Effector memory CD8-positive, alpha-beta T cell (primary cell): ENCODE measurements at places on chromosomes 11 and 22.

DNA sequence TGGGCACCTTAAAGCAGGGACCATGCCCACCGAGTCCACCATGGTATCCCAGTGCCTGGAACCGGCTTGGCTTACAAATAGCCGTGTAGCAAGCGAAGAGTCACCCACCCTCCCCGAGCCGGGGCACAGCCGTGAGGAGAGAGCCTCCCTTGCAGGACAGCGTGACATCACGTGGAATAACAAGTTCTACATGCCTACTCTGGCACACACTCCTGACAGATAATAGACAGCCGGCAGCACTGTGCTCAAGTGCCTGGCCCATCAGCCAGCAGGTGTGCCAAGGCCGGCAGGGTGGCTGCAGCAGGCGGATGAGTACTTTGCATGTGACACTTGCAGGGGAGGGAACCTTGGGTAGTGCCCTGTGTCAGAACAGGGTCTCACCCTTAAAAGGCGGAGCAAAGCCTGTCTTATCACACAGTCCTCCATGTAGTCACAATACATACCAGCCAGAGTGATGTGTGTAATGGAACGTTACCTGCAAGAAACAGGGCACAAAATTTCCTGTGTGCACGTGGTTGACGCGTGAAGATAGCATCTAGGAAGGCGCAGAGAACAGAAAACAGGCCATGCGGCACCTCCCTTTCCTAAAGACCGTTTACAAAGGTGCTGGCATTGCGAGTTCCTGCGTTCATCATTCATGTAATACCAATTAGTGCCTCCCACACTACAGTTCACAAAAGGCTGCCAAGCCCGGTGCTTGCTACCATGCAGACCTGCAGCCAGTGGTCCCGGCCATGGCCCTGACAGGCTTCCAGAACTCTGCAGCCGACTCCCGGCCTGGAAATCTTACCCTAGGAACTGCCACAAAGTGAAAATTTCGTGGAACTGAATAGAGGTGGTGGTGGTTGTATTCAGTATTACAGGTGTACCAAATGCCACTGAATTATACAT lies 16.4 kb downstream of the TOM1 start:
- no peaks in the 10 kb centered on the region for H3K27me3 ChIP-seq
- peaks cover 33% of the 10 kb centered on the region for H3K4me1 ChIP-seq
- H3K27ac ChIP-seq, result peak overlapping the region; percentile 12
- DNase-seq, result no peak

- H3K4me3 ChIP-seq, result no peak overlapping the region
- DNase-seq, result no peak
- no peaks in the 10 kb centered on the region for H3K36me3 ChIP-seq
- no peak overlapping the region for H3K27ac ChIP-seq
- H3K27me3 ChIP-seq, result peaks cover 5% of the 10 kb centered on the region
- H3K4me1 ChIP-seq, result no peaks in the 10 kb centered on the region
Observed at GRCh38 chr11:78902771-78903507, 328.3 kb upstream of the NARS2 start.

- H3K36me3 ChIP-seq, result no peaks in the 10 kb centered on the region
- H3K4me1 ChIP-seq, result no peaks in the 10 kb centered on the region
- H3K27ac ChIP-seq, result no peak overlapping the region
- no peak for DNase-seq
- no peak overlapping the region for H3K4me3 ChIP-seq
Observed at GRCh38 chr11:96964661-96965060, 574.8 kb downstream of the JRKL start.

DNA sequence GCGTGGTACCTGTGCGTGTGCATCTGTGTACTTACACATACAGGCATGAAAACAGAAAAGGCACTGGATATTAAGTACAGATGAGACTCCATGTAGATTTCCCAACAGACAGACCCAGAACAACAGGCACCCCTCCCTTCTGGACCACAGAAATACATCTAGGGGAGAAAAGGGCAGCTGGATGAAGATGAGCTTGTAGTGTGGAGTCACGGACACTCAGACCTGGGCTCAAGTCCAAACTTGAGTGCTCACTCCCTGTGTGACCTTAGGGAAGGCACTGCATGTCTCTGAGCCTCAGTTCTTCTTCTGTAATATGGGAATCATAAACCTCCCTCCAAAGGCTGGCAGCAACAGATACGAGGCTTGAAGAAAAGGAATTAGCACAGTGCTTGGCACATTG lies 108.9 kb downstream of the GALNT18 start:
- no peaks in the 10 kb centered on the region for H3K4me1 ChIP-seq
- H3K4me3 ChIP-seq, result no peak overlapping the region
- peaks cover 2% of the 10 kb centered on the region for H3K36me3 ChIP-seq
- no peak overlapping the region for H3K27ac ChIP-seq
- H3K27me3 ChIP-seq, result peaks cover 57% of the 10 kb centered on the region

- H3K27me3 ChIP-seq, result no peaks in the 10 kb centered on the region
- no peak for DNase-seq
Observed at GRCh38 chr22:50525858-50526107, 385 bp upstream of the SCO2 start.

GRCh38 chr11:69378303-69379141 lies 84.6 kb downstream of the MYEOV start:
- H3K36me3 ChIP-seq, result no peaks in the 10 kb centered on the region
- no peak overlapping the region for H3K4me3 ChIP-seq
- DNase-seq, result no peak
- no peaks in the 10 kb centered on the region for H3K27me3 ChIP-seq
